Activated CD8-positive, alpha-beta memory T cell treated with anti-CD3 and anti-CD28 coated beads, Interleukin-2, amount 10 ng/mL, durations not matched to agents 7 days and 5 days (primary cell): ENCODE measurements at places on chromosomes 11 and 22. TPM values are rescaled to one million over a fixed set of nuclear protein-coding genes. Genes with fewer than 3 reads are reported as not detected.

Gene YPEL1
- total RNA-seq = 21.6 TPM

Gene MS4A4A
- total RNA-seq = not detected

Gene CD248
- 35.5 TPM for total RNA-seq

Gene NXPE1
- total RNA-seq = not detected

Gene C11orf21
- 49.2 TPM for total RNA-seq

DNA sequence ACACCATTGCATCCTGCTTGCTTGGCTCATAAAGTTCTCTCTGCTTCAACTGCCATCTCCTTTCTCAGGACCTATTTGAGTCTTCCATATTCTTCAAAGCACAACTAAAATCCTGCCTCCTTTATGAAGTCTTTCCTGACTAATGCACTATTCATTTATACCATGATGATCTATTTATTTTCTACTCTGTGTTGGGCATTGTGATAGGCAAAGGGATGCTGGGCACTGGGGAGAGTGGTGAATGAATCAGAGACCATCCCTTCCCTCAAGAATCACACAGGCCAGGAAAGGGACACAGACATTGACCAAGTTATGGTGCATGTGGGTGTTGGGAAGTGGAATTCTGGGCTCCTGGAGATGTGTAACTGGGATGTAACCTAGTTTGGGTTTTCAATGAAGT lies 86.9 kb downstream of the CACNG2 start:
- DNase-seq = no peak

- no peak for DNase-seq
Measured at GRCh38 chr22:23530106-23530505, 50.0 kb downstream of the IGLL1 start.

GRCh38 chr11:113331441-113331840 lies 17.1 kb downstream of the TTC12 start:
- no peak for DNase-seq

DNA sequence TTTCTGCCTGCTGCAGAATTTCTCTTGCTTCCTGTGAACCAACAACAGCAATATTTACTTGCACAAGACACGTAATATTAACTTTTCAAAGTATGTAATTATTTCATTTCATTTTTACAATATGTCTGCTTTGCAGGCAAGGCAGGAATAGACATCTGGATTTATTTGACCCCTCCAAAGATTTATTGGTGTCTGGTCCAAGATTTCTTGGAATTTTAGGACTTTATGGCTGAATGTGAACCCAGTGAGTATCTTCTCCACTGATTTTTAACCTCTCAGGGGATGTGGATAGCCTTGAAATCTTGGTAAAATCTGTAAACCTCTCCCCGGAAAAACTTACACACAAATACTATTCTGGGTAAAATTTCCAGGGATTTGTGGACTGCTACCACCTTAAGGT lies 61.5 kb downstream of the PKNOX2 start:
- DNase-seq = no peak

GRCh38 chr11:17211286-17211685 lies 3.5 kb upstream of the PIK3C2A start:
- no peak for DNase-seq

- no peak for DNase-seq
Measured at GRCh38 chr11:82790723-82791484, 57.2 kb upstream of the FAM181B start.

GRCh38 chr11:121352251-121352891 lies 59.8 kb downstream of the SC5D start:
- no peak for DNase-seq

GRCh38 chr22:44448271-44448830 lies 49.7 kb downstream of the RTL6 start:
- no peak for DNase-seq

GRCh38 chr11:61004180-61004611 lies 32.7 kb downstream of the CD6 start:
- peak; percentile 58 for DNase-seq

DNA sequence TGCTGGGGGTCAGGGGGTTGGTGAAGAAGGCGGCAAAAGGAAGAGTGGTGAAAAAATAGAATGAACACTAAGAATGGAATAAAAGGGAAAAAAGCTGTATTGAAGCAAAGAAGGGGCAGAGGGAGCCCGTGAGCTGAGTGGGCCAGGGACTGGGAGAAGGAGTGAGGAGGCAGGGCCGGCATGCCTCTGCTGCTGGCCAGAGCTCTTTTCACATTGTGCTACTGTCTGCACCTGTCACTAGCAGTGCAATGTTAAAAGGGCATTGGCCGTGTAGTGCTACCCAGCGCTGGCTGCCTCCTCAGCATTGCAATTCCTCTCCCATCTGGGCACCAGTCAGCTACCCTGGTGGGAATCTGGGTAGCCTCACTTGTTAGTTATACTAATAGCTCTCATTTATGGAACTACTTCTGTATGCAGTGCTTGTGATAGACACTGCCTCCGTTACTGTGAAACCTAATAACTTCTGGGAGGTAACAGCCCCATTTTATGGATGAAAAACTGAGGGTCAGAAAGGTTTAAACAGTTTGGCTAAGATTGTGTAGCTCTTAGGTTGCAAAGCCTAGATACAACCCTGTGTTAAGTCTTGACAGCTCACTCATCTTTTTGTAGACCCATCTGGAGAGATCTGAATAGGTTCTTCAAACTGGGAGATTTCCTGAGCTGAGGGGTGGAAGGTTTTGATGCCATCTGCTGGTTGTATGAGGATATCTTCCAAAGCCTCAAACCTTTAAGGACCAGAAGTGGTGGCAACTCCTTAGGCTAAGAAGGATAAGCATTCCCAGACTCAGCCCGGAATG lies 8.5 kb downstream of the YPEL4 start:
- no peak for DNase-seq

- no peak for DNase-seq
Measured at GRCh38 chr11:108601150-108601549, 7.6 kb upstream of the EXPH5 start.

GRCh38 chr11:126452241-126453101 lies 97.0 kb downstream of the ST3GAL4 start:
- DNase-seq = no peak

DNA sequence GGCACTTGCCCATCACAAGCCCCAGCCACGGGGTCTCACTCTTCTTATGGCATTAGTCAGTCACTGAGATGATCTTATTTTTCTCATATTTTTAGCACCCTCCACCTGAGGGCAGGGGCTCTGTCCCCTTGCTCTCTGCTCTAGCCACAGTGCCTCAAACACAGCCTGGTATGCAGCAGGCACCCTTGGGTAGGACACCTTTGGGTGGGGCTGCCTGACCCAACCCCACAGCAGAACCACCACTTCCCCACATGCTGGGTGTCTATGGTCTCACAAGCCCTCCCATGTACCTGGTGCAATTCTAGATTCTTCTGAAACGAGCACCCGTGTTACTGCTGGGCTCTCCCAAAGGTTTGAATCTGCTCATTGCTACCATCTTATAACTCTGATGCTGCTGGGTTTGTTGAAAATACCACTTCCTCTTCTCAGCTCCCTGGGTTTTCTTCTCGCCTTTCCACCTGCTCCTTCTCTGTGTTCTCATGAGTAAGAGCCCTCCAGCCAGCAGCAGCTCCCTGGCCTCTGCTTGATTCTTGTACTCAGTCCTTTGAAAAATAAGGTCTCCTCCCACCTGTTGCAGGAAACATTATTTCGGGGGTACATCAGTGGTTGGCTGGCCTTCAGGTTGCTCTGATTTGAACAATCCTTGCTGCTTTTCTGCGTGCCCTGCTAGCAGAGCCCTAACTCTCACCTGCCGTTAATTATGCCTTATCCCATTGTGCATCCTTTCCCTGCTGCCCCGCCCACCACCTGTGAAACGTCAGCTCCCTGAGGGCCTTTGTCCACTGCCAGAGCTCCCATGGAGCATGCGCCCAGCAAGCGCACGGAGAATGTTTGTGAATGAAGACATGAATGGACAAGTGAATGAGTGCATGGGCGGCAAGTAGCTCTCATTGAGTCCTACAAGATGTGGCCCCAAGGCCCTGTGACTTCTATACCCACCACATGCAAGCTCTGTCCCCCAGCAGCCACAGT lies 1181.6 kb downstream of the TBC1D22A start:
- DNase-seq = no peak

GRCh38 chr11:2582946-2583604 lies 116.7 kb downstream of the KCNQ1OT1 start:
- peak; percentile 38 for DNase-seq

DNA sequence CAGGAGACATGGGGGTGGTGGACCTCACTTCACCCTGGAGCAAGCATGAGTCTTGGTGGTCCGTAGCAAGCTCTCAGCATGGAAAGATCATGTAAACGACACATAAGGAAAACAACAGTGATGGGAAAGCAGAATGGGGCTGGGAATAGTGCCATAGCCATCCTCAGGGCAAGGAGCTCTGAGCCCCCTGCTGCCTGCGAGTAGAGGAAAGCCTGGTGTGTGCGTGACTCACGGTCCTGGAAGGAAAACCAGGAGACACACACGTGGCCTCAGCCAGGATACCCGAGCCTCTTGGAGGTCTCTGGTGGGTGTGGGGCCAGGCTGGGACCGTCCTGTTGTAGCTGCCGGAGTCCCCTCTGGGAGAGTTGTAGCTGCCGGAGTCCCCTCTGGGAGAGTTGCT lies 12.4 kb downstream of the SHANK3 start:
- peak; percentile 37 for DNase-seq

GRCh38 chr11:119361056-119361787 lies 14.7 kb upstream of the MFRP start:
- DNase-seq = no peak

- DNase-seq = no peak
Measured at GRCh38 chr11:116225236-116225635, 547.6 kb downstream of the BUD13 start.

DNA sequence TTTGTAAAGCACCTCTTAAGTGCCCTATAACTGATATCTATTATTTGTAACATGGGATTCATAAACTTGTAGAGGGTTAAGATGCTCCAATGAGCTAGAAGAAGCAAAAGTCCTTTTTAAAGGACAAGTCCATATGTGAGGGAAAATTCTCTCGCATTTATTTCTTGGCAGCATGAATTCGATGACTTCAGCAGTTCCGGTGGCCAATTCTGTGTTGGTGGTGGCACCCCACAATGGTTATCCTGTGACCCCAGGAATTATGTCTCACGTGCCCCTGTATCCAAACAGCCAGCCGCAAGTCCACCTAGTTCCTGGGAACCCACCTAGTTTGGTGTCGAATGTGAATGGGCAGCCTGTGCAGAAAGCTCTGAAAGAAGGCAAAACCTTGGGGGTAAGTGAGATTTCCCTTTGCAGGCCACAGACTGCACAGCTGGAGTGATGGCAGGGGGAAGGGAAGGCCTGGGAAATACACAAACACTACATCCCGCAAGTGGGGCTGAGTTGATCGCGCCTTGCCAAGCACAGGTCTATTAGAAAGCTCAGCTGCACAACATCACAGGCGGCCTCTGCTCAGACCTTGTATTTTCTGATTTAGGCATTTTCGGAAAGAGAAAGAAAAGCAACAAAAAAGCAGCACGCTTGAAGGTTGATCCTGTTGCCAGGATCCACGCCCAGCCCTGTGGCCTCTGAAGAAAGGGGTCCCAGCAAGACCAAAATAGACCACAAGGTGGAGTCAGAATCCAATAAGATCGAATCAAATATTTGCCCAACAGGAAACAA lies 1.5 kb downstream of the MS4A8 start:
- DNase-seq = no peak

DNA sequence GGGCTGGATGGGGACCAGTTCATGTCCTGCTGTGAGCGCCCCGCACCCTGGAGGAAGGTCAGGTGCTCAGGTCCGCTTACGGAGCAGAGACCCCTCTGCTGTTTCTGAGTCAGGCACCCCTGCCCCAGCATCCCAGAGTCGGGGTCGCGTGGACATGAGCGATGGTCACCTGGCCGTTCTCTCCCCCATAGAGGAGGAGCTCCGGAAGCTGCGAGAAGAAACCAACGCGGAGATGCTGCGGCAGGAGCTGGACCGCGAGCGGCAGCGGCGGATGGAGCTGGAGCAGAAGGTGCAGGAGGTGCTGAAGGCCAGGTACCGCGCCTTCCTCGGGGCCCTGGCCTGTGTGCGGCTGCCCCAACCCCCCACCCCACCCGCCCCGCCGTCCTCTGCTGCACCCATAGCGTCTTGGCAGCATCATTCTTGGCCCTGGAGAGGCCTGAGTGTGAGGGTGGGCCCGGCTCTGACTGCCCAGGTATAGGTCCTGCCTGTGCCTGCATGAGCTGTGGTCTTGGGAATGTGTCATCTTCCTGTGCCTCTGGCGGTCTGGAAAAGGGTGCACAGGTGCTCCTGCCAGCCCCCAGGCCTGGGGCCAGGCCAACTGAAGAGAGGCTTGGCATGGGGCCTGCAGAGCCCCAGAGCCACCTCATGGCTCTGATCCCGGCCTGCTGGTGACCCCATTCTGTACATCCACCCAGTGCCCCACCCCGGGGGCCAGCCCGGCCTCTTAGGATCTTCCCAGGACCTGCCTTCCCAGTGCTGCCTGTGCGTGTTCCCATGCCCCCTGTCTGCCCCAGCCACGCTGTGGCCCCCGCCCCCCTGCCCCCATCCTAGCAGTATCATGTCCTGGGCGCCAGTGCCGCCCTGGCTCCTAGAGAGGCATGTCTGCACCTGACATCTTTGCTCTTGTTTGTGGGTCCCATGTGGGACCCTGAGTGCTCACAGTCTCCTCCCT lies 38.1 kb downstream of the GRAMD4 start:
- DNase-seq = no peak

- DNase-seq = peak; percentile 81
Measured at GRCh38 chr11:111378861-111379601, at the start of gene POU2AF1. Gene POU2AF1, minus strand, starts transcription at chr11:111379275. Its CDS starts 98 bp downstream, at chr11:111379177.

GRCh38 chr11:70584498-70585235 lies 186.3 kb downstream of the CTTN start:
- DNase-seq = no peak

DNA sequence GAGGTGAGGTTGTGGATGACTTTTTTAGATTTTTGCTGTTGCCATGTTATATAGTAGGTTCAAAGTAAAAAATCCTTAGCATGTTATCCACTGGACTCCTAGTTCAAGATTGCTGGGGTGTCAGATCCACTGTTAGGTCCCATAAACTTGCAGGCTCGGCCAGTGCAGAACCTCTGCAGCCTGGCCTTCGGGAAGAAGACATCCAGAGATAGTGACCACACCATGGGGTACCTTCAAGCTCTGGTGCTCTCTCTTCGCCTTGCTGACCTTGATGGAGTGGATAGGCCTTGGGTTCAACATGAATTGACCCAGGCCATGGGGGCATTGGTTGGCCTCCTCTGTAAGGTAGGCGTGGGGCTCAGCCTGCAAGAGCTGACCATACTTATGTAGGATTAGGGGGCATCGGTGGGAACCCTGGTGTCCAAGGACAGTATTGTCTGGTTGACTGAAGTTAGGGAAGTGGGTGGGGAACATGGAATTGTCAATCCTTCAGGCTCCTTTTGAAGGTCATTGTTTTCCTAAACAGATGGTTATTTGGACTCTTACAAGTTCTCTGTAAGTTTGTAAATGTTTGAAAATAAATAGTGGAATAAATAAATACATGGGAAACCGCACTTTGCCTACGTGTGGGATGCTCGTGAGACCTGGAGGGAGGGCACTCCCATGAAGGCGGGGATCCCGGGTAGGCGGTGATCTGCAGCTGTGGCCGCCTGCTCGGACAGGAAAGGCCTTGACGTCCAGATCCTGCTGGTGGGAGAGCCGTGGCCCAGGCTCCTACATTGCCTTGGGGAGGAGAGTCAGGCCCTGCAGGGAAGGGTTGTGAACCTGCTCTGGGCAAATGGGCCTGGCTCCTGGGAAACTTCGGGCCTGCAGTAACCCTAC lies 37.1 kb downstream of the BCR start:
- DNase-seq = no peak
